ENCODE measurements at places on chromosomes 1 and 21.

GRCh38 chr1:32111789-32112188 lies 3.9 kb downstream of the KPNA6 start:
- no peak for DNase-seq

GRCh38 chr21:45353200-45353599 lies 51.8 kb upstream of the COL18A1 start:
- DNase-seq: no peak

DNA sequence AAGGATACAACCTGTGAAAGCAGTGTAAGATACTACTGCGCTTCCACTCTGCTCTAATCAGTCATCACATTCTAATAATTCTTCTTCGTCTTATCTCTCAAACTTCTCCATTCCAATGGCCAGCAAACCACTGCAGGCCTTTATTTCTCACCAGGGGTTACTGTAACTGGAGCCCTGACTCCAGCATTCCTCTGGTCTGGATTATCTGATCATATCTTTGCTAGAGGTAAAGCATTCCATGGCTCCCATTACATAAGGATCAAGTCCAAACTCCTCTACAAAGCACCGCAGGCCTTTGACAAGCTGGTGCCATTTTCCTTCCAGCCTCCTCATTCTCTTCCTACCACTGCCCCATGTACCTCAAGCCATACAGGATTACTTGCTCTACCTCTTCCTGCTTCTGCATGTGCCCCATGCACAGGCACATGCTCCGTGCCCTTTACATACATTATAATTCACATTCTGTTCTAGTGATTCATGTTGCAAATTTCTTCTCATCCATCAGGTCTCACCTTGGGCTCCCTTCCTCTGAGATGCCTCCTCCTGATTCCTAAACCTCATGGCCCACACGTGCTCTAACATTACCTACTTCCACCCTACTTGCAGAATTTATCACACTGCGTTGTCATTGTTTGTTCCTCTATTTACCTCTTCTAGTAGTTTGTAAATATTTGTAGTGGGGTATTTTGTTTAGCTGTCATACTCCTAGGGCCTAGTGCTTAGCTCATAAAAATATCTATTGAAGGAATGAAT lies 9.3 kb upstream of the SERBP1 start:
- no peak for DNase-seq

DNA sequence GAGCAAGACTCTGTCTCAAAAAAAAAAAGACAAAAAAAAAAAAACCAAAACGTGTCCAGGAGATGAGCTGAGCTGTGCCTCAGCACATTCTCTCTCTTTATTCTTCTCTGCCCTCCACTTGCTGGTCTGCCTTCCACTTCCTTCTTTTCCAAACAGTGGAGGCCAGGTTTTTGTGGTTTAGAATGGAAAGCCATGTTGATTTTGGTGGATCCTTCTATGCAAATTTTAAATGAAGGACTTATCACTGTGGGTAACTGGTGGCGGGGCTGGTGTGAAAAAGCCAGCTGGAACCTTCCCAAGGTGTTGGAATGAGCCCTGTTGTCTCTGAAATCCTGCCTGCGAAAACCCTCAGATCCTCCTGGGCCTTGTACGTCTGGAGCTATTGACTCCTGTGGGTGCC lies 61.9 kb downstream of the PTPRU start:
- DNase-seq: no peak

DNA sequence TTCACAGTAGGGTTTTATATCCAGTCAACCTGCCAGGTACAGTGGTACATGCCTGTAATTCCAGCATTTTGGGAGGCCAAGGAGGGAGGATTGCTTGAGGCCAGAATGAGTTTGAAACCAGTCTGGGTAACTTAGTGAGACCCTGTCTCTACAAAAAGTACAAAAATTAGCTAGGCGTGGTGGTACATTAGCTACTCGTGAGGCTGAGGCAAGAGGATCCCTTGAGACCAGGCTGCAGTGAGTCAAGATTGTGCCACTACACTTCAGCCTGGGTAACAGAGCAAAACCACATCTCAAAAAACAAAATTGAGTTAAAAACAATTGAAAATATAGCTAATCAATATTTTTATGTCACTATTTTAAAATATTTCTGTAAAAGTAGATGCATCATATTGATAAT lies 33.2 kb downstream of the DDI2 start:
- DNase-seq: no peak

DNA sequence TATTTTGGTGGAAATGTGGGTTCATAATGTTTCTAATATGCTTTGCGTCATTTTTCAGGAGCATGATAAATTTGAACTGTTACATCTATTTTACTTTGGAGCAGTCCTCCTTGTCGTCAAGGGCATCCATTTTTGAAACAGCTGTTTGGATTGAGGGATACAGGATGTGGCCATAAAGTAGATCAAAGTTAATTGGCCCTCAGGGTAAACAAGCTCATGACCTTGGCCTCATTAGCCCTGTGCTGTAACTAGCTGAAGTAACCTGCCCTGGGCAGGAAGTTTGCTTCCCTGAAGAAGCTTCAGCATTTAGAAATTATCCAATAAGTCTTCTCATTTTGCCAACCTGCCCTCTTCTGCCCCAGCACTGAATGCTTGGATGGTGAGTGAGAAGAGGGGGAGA lies 24.8 kb upstream of the RGL1 start:
- no peak for DNase-seq

DNA sequence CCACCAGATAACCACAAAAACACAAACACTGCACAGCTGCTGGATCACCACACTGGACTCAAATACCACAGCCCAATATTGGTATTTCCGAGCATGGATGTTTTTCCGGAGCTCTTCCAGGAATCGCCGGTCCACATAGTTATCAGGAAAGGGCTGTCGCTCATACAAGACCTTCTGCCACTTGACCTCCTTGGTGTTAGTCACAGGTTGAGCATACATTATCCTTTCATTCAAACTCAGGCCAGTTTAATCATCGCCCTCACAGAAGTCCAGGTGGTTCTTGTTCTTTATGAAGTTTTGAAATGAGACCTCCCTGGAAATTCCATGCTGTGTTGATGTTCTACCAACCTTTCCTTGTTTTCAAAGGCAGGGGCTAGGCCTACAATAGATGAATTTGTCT lies 1.5 kb downstream of the PIGC start:
- DNase-seq: no peak

GRCh38 chr1:18015719-18016118 lies 91.9 kb upstream of the IGSF21 start:
- no peak for DNase-seq

GRCh38 chr1:63316598-63316983 lies 5.8 kb upstream of the FOXD3 start:
- DNase-seq: no peak

GRCh38 chr1:211580303-211580687 lies 1.3 kb upstream of the SLC30A1 start:
- DNase-seq: no peak

GRCh38 chr1:5906116-5906515 lies 86.1 kb downstream of the NPHP4 start:
- no peak for DNase-seq

GRCh38 chr1:229585338-229585737 lies 26.8 kb upstream of the ABCB10 start:
- no peak for DNase-seq

GRCh38 chr1:218926631-218927030 lies 247.0 kb upstream of the LYPLAL1 start:
- no peak for DNase-seq

DNA sequence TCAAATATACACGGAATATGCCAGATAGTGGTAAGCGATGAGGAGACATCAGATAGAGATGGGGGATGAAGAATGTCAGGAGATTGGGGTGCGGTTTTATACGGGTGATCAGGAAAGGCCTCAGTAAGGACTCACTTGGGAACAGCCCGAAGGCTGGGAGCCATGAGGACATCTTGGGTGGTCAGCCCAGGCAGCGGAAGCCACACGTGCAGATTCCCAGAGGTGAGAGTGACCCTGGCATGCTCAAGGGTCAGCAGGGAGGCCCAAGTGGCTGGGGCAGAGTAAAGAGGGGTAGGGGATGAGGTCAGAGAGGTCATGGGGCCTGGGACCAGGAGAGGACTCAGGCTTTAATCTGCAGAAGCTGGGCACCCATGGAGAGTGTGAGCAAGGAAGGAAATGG lies 106.6 kb downstream of the MATN1 start:
- DNase-seq: no peak

GRCh38 chr1:232501854-232502253 lies 128.1 kb downstream of the SIPA1L2 start:
- DNase-seq: no peak

DNA sequence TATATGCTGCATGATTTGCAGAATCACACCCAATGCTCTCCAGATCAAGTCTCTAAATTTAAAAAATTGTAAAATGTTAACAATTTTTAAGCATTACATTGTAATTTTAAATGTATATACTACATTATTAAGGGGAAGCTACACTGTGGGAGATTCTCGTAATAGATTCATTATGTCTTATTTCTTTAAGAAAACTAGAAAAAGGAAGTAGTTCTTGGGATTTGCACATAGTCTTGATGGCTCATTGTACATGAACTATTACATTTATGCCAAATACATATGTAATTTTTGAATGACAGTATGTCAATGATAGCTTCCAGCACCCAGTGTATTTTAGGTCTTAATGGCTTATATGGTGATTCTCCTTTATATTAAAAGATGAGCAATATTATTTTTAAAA lies 250.3 kb downstream of the PTPRC start:
- no peak for DNase-seq

DNA sequence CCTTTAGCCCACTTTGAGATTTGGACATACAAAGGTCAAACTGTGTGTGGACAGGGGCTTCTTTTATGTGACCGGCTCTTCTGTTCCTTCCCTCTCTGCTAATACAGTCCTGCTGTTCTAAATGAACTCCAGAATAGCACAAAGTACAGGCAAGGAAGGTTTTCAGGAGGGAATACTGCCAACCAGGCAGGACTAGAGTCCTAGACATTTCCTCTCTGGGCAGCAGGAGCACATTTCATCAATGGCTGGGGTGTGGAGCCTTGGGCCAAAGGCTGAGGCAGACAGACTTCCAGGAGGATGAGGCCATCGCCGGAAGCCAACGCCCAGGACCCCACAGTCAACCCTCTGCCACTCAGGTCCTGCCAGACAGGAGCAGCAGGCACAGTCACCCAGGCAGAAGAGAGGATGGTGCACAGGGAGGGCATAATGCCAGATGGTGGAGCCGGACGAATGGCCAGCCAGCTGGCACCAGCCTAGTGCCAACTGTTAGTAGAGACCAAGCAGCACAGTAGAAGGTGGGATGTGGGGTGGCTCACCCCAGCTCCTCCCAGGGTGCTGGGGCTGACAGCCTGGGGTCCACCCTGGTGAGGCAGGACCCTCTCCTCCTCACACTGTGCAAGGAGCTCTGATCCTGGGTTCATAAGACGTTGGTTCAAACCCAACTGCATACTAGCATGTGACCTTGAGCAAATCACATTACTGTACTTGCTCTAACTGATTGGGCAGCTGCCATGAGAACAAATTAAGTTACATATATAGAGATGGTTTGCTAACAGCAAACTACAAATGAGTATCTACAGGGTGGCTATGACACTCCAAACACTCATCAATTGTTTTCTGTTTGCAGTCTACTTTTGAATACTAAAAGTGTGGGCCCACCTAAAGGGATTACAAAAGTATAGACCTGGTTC lies 410.7 kb downstream of the SIPA1L2 start:
- DNase-seq: no peak

- no peak for DNase-seq
Observed at GRCh38 chr1:172185211-172185610, 235.3 kb upstream of the C1orf105 start.

GRCh38 chr21:37655611-37656300 lies 260.5 kb downstream of the KCNJ6 start:
- no peak for DNase-seq

DNA sequence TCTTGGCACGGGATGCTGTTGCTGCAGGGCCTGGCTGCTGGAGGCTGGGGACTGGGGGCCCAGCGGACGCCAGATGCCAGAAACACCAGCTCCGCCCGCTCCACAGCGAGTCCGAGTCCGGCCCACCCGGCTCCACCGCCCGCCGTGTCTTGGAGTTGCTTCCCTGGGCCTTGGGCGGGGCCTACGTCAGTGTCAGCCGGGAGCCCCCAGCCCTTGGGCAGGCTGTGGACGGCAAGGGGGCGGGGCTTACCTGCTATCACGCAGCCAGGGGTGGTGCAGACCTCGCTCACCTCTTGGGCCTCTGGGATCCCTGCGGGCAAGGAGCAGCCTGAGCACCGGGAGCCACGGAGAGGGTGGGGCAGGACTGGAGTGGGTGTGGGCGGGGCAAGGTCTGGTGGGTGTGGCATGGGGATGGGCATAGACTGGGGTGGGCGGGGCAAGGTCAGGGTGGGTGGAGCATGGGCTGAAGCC lies 21.8 kb downstream of the MMEL1 start:
- DNase-seq: no peak

DNA sequence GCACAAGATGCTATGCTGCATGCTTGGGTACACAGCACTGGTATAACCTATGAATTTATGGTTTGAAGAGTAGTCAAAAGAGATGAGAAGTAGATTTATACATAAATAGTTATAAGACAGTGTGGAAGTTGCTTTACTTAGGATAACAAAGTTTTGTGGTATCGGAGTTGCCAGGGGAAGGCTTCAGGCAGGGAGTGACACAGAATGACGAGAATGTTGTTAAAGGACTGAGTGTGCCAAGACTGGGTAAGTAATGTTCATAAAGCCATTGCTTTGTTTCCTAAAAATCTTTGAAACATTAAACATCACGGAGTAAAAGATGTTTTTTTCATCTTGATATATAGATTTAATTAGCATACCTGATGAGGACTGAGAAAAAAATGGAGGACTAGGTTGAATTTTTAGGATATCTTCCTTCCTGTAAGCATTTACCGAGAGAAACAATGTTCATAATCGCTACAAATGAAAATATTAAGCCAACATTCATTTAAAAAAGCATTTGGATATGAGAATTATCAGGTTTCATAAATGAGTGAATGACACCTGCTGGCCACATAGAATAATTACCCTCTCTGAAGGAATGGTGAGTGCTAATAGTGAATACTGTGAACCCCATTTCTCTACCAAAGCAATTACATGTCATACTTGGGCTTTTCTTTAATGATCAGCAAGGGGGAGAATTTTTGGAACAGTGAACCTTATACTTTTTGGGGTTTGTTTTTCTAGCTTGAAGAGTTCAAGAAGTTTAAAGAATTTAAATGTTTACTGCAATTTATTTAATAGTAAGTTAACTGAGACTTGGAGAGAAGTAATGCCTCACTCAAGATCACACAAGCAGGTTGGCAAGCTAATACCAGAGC lies 28.4 kb downstream of the EXTL2 start:
- DNase-seq: no peak

GRCh38 chr1:69082312-69082711 lies 485.4 kb upstream of the LRRC7 start:
- DNase-seq: no peak

DNA sequence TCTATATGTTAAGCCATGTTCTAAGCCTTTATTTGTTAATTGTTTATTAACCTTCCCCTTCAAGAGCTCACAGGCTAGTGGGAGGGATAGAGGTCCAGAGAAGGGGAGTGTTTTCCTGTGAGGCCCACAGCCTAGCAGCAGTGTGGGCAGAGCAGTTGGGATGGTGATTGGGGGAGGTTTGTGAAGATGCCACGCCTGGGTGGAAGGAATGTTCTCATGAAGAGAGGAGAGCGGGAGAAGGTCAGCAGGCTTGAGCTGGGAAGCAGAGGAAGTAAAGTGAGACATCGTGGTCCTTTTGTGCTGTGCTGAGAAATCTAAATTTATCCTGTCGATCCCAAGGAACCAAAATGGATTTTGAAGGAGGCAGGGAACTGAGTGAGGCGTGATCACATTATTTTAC lies 42.6 kb downstream of the TRAPPC10 start:
- no peak for DNase-seq

GRCh38 chr1:103107741-103108375 lies 464 bp downstream of the COL11A1 start:
- DNase-seq: no peak

Measured in activated T-cell treated with anti-CD3 and anti-CD28 coated beads for 24 hours (primary cell).